ENCODE measurements at places on chromosomes 1 and 21.

DNA sequence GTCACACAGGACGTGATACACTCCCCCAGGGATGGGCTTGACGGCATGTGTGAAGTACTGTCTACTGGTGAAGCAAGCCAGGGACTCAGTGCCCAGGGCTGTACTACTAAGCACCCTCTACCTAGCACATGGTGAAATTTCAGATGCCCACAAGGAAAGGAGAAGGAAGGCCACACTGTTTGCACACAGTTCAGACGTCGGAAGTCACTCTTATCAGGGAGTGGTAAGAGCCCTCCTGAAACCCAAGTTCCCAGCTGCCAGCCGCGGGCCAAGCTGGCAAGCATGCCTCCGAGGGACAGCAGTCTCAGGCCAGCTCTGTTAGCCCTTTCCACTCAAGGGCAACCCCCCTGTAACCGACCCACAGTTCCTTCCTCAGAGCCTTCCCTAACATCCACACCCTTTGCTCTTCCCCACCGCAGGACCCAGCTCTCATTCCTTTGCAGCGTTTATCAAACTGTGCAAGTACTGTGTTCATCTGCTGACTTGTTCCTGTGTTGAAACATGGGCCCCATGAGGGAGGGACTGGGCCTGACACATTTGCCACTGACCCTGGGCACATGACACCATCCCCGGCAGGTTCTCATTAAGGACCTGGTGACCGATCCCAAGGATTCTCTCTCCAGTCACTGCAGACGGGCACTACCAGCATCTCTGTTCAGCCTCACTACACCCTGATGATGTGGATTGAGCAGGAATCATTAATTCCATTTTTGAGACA lies 58.5 kb downstream of the SLC66A1 start:
- DNase-seq: no peak

- no peak for DNase-seq
These were observed 268.5 kb downstream of the PTPRC start for GRCh38 chr1:198907423-198907746.

DNA sequence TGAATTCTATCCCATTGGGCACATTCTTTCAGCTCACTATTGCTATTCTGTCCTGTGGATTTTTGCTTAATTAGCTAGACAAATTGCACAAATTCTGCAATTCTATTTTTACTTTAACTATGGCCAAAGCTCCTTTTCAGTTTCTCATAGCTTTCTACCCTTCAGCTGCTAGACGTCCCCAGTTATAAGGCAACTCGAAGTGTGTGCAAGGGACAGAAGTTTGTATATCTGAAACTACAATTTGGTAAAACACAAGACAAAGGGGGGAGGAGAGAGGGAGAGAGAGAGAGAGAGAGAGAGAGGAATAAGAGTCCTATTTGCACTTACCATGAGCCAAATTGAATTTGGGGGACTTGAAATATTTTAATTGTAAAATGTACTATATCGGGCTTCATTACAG lies 91.8 kb downstream of the SETD4 start:
- no peak for DNase-seq

DNA sequence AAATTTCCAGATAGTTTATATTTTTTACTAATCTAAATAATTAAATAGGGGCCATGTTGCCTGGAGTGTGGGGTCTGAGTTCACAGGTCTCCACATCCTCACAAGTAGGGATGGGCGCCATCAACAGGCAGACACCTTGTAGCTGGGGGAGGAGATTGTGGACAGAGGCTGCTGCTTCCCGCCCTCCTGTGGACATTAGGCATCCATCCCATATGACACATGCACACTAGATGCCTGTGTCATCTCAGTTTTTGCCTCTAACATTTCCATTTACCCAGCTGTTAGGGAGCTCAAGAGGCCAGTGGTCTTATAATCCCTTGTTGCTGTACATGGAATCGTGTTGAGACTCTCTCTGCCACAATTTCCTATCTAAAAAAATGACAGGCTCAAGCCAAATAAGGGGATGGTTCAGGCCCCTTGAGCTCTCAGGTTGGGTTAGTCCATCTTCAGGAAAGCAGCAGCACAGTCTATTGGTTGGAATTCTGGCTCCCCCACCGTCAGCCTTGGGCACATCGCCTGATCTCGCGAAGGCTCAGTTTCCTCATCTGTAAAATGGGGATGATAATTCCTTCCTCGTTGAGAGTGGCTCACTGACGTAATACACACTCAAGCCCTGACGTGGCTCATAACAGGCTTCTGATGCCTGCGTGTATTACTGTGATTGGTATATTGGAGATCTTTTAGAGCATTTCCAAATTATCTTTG lies 13.6 kb downstream of the LHX4 start:
- DNase-seq: no peak

DNA sequence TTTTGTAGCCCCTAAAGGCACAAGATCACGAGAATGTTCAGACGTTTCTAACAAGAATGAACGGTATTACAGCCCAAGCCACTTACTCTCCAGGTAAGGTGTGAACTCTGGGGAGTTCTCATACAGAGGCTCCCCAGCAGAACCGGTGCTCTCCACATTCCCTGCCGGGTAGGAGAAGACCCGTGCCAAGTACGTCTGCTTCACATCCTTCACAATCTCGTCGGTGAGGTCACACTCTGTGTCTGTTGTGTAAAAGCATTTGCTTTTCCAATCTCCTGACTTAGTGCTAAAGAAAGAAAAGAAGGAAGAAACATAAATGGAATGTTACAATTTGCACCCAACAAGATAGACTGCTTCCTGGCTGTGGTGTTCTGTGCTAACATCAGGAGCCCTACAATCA lies 5.7 kb downstream of the F3 start:
- peak; percentile 69 for DNase-seq

DNA sequence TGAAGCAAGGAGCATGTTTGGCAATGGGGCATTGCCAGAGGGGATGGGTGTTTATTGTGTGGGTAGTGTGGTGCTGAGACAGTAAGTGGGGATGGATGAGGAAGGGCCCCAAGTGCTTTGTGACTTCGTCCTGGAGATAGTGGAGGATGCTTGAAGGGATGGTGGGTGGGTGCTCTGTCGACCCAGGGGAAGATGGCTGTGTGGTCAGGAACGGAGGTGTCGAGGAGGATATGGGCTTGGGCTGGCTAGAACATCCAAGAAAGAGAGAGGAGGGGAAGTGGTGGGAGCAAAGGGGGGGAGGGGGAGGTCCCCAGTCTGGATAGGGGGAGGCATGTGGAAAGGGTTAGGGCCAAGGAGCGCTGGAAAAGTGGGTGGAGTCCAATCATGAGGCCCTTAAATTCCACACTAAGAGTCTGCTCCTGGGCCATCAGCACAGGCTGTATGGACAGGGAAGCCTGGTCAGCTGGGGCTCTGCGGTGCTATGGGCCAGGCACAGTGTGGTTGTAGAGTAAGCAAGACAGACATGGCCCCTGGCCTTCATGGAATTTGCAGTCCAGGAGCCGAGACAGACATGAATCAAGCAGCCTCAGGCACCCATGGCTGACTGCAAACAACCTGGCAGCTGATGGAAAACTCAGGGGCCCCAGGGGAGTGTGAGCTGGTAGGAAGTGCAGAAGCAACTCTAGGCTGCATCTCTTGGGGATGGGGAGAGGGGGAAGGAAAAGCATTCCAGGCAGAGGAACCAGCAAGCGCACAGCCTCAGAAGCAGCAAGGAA lies 36.3 kb downstream of the EDN2 start:
- DNase-seq: no peak

- no peak for DNase-seq
These were observed 30.7 kb downstream of the TUFT1 start for GRCh38 chr1:151570819-151571218.

- DNase-seq: no peak
These were observed 858.0 kb downstream of the USP25 start for GRCh38 chr21:16587681-16588375.

DNA sequence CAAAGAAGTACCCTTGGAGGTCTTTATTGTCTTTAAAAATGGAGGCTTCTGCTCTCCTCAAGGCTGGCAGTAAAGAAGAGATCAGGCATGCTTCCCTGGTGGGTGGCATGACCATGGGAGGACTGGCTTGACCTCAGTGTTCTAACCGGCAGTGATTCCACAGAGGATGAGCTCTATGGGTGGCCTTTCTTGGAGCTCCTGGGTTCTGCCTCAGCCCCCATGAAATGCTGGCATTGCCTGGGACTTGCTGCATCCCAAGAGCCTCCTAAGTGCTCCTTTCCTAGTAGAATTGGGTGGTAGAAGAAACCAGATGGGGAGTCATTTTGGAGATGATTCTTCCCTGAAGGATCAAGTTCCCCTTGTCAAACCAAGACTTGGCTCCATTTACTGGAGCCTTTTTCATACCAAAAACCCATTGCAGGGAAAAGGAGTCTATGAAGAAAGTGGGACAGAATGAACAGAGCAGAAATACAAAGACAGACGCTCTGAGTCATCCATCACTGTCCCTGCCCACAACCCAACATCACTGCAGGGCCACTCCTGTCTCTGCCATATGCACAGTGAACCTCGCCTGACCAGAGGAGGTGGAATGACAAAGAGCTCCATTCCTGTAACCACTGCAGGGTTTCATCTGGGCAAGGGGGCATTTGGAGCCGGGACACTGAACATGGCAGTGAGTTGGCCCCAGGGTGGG lies 42.4 kb downstream of the RIMS3 start:
- peak; percentile 27 for DNase-seq

DNA sequence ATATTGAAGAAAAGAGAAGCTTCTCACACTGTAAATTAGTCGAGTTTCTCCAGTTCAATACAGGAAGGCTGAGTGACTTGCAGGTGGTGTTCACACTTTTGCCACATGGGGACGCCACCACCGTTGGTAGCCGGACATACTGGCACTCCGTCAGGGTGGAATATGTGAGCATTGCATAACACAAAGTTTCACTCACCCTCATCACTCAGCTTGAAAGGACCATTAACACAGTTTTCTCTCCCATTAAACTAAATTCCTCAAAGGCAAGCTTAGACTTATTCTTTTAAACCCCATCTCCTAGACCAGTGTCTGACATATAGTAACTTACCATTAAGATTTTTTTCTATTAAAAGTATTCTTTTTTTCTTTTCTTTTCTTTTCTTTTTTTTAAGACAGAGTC lies 105.3 kb upstream of the SERBP1 start:
- no peak for DNase-seq

Data from vagina (tissue), 2 donors.